ENCODE measurements at places on chromosomes 7 and 10. TPM values are rescaled to one million over a fixed set of nuclear protein-coding genes. Genes with fewer than 3 reads are reported as not detected.

DNA sequence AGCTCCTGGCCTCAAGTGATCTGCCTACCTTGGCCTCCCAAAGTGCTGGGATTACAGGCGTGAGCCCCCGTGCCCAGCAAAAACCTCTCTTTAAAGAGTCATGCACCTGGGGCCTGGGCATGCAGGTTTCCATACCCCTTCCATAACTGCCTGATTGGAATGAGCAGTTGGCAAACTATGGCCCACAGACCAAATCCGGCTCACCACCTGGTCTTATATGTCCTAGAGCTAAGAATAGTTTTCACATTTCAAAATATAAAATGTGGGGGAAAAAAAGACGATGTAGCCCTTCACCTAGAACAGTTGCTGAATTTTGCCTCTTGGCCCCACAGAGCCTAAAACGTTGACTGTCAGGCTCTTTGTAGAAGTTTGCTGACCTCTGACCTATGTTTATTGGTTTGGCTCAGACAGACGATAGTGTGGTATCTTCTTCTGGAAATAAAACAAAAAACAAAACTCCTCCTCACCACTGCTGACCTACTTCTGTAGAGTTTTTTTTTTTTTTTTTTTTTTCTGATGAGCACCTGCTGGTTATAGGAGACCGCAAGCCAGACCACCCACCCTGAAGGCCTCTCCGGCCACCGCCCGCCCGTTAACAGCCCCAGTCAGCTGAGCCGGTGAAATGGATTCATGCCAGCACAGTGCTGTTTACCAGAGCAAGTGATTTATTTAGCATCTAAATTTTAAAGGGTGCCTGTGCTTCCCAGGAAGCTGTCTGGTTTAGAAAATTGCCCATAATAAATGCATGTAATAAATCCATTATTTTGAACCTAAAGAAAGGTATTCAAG, 33.5 kb upstream of the SFRP5 start:
- no peaks in the 10 kb centered on the region for H3K36me3 ChIP-seq
- H3K27ac ChIP-seq = no peak overlapping the region
- H3K4me3 ChIP-seq = no peak overlapping the region
- no peak for DNase-seq
- no peaks in the 10 kb centered on the region for H3K4me1 ChIP-seq

DNA sequence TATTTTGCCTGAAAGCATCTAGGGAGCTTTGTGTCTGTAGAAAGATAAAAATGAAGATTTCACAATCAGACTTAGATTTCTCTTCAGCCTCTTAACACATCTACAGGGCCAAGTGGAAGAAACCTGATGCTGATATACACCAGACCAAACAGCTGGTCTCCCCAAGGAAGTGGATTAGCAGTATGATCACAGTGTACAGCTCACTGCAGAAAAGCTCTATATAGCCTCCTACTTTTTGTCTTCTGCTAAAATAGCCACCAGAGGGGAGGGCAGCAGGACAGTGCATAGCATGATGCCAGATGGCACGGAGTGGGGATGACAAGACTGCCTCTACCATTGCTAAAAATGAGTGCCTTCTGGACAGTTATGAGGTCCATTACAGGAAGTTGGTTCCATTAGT, 16.0 kb downstream of the FAM13C start:
- H3K36me3 ChIP-seq = no peaks in the 10 kb centered on the region
- H3K4me1 ChIP-seq = peaks cover 7% of the 10 kb centered on the region
- H3K27me3 ChIP-seq = no peaks in the 10 kb centered on the region
- no peak for DNase-seq
- no peak overlapping the region for H3K4me3 ChIP-seq
- H3K27ac ChIP-seq = no peak overlapping the region

DNA sequence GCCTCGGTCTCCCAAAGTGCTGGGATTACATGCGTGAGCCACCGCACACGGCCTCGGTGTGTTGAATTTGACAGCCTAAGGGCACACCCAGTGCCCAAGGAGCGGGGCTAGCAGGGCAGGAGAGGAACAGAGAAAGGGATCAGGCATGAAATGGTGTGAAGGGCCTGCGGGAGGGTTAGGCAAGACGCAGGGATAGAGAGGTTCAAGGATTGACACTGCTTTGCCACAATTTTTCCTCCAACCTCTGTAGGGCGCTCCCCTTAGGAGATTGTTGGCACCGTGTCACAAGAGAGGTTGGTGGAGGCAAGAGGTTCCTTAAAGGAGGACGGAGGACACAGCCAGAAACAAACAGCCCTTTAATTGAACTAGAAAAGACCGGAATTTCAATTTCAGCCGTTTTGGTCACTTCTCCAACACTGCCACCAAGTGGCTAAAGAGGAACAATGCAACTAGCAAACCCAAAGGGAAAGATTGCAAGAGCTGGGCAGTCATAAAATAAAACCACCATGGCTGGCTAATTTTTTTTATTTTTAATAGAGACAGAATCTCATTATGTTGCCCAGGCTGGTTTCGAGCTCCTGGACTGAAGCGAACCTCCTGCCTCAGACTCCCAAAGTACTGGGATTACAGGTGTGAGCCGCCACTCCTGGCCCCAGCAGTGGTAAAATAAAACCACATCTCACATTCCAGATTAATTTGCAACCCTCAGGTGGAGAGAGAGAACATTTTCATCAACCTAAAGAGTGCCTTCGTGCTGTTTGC, 6.9 kb upstream of the CREB3L2 start:
- H3K4me3 ChIP-seq = no peak overlapping the region
- no peak for DNase-seq
- no peaks in the 10 kb centered on the region for H3K27me3 ChIP-seq
- H3K36me3 ChIP-seq = no peaks in the 10 kb centered on the region

- H3K36me3 ChIP-seq = no peaks in the 10 kb centered on the region
- no peak for DNase-seq
- H3K27ac ChIP-seq = no peak overlapping the region
- peaks cover 3% of the 10 kb centered on the region for H3K4me1 ChIP-seq
These were observed 1.5 kb downstream of the ADCY1 start for GRCh38 chr7:45575501-45576248.

- no peaks in the 10 kb centered on the region for H3K27me3 ChIP-seq
- H3K4me3 ChIP-seq = no peak overlapping the region
- H3K27ac ChIP-seq = no peak overlapping the region
- no peaks in the 10 kb centered on the region for H3K4me1 ChIP-seq
- no peaks in the 10 kb centered on the region for H3K36me3 ChIP-seq
These were observed 389.7 kb downstream of the INHBA start for GRCh38 chr7:41313171-41313570.

DNA sequence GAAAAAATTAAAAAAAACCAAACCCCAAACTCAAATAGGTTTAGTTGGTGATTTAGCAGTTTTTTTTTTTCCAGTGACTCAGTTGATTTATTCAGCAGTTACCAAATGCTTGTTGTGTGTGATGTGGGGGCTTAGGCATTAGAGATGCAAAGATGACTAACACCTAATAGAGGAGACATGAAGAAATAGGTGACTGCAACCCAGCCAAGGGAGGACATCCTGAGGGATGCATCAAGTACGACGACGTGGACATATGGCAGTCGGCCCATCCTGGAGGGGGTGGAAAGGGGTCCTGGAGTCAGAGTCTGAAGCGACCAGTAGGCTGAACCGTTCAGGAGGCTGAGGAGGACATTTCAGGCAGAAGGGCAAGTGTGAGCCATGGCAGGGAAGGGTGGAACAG, 35.5 kb downstream of the LRMDA start:
- no peak overlapping the region for H3K27ac ChIP-seq
- peaks cover 11% of the 10 kb centered on the region for H3K4me1 ChIP-seq
- no peak overlapping the region for H3K4me3 ChIP-seq
- DNase-seq = no peak
- no peaks in the 10 kb centered on the region for H3K36me3 ChIP-seq

GRCh38 chr7:42272793-42273665, 36.0 kb upstream of the GLI3 start:
- H3K4me1 ChIP-seq = no peaks in the 10 kb centered on the region
- H3K4me3 ChIP-seq = no peak overlapping the region
- H3K27me3 ChIP-seq = no peaks in the 10 kb centered on the region
- H3K27ac ChIP-seq = no peak overlapping the region
- no peak for DNase-seq
- H3K36me3 ChIP-seq = no peaks in the 10 kb centered on the region

ITGA8 gene
- 5.9 TPM for total RNA-seq

ICA1 gene
- total RNA-seq = 2.8 TPM

IL6 gene
- total RNA-seq = 8.2 TPM

Measured in ovary (tissue), 10 donors.